Neural crest cell (in vitro differentiated cells): ENCODE measurements at places on chromosomes 11 and 22. TPM values are rescaled to one million over a fixed set of nuclear protein-coding genes. Genes with fewer than 3 reads are reported as not detected.

DNA sequence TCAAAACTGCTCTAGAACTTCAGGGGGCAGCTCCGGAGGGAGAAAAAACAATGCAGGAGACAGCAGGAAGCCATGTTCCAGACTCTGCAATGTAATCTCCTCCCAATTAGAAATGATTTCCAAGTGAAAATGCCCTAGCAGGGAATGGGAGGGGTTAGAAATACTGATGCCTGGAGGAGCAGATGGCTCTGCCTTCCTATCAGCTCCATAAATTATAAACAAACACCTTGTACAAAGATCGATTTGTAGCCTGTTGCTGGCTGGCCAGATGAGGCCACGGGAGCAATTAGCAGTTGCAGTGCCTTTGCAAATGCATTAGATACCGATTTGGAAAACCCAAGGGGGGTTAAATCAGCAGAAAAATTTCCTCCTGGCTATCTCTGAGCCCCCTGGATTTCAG is 46.6 kb upstream of the CHRM4 start:
- no peak for DNase-seq
- H3K4me3 ChIP-seq = no peak overlapping the region
- no peak overlapping the region for H3K27ac ChIP-seq
- no peaks in the 10 kb centered on the region for H3K27me3 ChIP-seq

- no peak for DNase-seq
- no peaks in the 10 kb centered on the region for H3K36me3 ChIP-seq
- peaks cover 4% of the 10 kb centered on the region for H3K4me1 ChIP-seq
- no peaks in the 10 kb centered on the region for H3K27me3 ChIP-seq
Measured at GRCh38 chr11:8252388-8252787, 11.3 kb downstream of the LMO1 start.

DNA sequence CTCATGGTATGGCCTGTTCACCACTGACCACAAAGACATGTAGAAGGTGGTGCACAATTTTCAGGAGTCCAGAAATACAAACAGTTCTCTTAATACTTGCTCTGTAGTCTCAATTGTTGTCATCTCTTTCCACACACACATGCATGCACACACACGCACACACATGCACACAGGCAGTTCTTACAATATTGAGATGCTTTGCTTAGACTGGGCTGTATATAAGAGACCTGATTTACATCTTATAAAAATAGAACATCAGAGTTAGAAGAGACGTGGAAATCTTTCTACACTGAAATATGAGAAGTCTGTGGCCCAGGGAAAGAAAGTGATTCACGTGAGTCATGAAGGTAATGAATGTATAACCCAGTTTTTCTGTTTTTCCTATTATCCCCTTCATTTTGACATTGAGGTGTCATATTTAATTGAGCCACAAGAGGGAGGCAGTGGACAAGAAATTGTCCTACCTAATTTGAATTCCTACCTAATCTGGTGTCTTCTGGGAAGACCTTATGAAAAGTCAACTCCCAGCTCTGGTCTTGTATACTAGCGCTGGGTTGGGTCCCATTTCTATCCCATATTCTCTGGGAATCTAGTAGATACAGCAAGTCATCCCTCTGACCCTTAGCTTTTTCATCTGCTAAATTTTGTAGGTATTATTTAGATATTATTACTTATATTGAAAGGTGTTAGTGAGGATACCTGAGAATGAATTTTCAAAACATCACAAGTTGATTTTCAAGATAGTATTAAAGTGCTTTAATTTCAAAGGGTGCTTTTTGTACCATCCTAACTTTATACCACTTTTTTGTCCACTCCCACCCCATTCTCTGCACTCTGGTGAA is 14.9 kb upstream of the MS4A4A start:
- peaks cover 5% of the 10 kb centered on the region for H3K4me1 ChIP-seq
- no peak overlapping the region for H3K27ac ChIP-seq
- H3K27me3 ChIP-seq = no peaks in the 10 kb centered on the region
- no peaks in the 10 kb centered on the region for H3K36me3 ChIP-seq
- no peak overlapping the region for H3K4me3 ChIP-seq
- peak; percentile 55 for DNase-seq

IL18BP gene
- 10.7 and 10.8 TPM in 2 replicates for total RNA-seq

GRCh38 chr22:26890870-26891269 is 233.5 kb downstream of the MIAT start:
- no peaks in the 10 kb centered on the region for H3K36me3 ChIP-seq
- peaks cover 35% of the 10 kb centered on the region for H3K4me1 ChIP-seq
- H3K4me3 ChIP-seq = no peak overlapping the region
- H3K27ac ChIP-seq = no peak overlapping the region
- H3K27me3 ChIP-seq = no peaks in the 10 kb centered on the region

GRCh38 chr11:66317322-66317722 is 478 bp upstream of the CD248 start:
- H3K36me3 ChIP-seq = no peaks in the 10 kb centered on the region
- no peaks in the 10 kb centered on the region for H3K27me3 ChIP-seq
- peaks cover 38% of the 10 kb centered on the region for H3K4me1 ChIP-seq
- no peak for DNase-seq
- H3K4me3 ChIP-seq = peak overlapping the region; percentile 67
- H3K27ac ChIP-seq = peak overlapping the region; percentile 92

DNA sequence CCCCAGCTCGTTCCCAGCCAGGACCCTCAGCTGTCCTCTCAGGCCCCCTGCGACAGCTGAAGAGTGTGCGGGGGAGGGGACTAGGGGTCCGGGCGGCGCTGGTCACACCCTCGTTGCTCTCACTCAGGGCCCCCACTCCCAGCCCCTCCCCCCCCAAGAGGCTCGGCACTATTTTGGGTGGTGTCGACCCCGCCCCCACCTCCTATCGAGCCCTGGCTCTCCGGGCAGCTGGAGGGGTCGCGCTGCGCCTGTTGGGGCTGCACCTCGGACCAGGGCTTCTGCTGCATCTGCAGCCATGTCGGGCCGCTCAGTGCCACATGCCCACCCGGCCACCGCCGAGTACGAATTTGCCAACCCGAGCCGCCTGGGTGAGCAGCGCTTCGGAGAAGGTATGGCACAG is at the start of gene HSPB2:
HSPB2 (plus strand) TSS at position 200 of the 400 bp plus-strand sequence; CDS start at position 296, 96 bp downstream.
- peak within 1 kb of the TSS; percentile 35 for H3K27ac ChIP-seq
- peaks cover 17% of the 10 kb centered on the region for H3K4me1 ChIP-seq
- no peak for DNase-seq
- H3K4me3 ChIP-seq = no peak within 1 kb of the TSS

HPX gene
- total RNA-seq = 4.3 and 6.0 TPM in 2 replicates

DNA sequence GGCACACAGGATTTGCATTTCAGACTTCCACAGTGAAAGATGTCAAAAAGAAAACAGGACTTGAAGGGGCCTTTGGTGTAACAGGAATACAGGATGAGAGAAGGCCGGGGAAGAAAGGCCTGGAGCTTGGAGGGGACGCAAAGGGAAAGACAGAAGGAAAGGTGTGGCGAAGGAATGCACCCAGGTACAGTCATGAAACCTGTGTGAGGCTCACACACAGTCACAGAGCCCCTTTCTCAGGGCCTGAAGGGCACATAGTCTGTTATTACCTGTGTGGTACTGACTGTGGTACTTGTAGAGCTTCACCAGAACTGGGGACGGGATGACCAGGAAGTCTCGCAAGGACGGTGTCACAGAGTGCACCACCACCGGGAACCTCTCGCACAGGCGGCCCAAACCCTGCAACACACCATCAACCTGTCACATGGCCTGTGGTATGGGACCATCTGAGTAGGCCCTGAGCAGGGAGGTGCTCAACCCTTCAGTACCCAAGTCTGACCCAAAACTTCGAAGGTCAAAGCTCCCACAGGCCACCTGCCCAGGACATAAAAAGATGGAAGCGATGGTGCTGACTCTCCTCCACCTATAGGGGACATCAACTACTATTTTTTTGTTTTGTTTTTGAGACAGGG is 29.1 kb downstream of the SERPIND1 start:
- H3K27ac ChIP-seq = no peak overlapping the region
- H3K4me1 ChIP-seq = no peaks in the 10 kb centered on the region
- H3K36me3 ChIP-seq = peaks cover 28% of the 10 kb centered on the region
- H3K27me3 ChIP-seq = no peaks in the 10 kb centered on the region

GRAP2 gene
- 0.12 TPM in 1 of 2 replicates, not detected in the other for total RNA-seq

GSTT2B gene
- total RNA-seq = 1.8 and 2.1 TPM in 2 replicates

- H3K27me3 ChIP-seq = no peaks in the 10 kb centered on the region
- H3K4me1 ChIP-seq = peaks cover 11% of the 10 kb centered on the region
- no peak overlapping the region for H3K27ac ChIP-seq
Measured at GRCh38 chr11:78363024-78363619, 54.5 kb downstream of the GAB2 start.

IGSF9B gene
- 10.4 and 12.9 TPM in 2 replicates for total RNA-seq

DNA sequence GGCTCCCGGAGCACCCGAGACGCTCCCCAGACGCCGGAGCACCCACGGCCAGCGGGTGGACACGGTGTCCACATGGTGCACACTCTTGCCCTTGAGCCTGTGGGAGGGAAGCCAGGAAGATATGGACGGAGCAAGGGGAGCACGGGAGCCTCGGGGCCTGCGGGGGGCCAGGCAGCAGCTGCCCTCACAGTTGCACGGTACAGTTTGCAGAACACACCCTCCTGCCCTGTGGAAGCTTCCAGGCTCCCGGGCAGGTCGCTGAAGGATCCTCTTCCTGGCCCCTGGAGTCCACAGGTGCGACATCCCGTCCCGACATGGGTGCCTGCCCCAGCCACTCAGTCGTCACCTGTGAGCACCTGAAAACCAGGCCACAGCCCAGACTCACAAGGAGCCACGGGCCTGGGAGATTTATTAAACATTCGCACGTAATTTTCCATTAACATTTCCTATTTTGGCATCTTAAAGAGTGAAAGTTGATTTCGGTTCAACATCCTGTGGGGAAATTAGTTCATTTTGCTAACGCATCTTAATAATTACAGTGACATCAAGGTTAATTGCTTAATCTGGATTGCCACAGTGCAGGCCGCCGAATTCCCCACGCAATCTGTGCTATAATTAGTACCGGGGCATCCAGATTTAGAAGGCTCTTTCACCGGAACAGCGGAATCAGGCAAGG is 253.3 kb downstream of the BRD1 start:
- no peak for DNase-seq
- H3K27ac ChIP-seq = no peak overlapping the region
- no peak overlapping the region for H3K4me3 ChIP-seq
- H3K36me3 ChIP-seq = no peaks in the 10 kb centered on the region
- no peaks in the 10 kb centered on the region for H3K27me3 ChIP-seq

DNA sequence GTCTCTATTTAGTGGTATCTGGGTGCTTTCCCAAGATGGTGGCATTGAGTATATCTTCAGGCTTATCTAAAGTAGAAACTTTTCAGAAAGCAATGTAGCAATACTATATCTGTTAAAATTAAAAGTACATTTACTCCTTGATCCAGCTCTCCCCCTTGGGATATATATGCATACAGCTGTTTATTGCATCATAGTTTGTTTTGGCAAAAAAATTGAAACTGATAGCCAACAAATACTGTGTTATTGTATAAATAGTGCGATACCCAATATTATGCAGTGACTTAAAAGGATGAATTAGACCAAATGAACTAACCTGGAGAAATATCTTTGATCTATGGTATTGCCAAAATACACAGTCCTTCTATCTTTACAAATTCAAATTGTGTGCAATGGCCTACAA is 8.4 kb upstream of the OR10A3 start:
- H3K27me3 ChIP-seq = peaks cover 34% of the 10 kb centered on the region
- no peak overlapping the region for H3K4me3 ChIP-seq
- H3K36me3 ChIP-seq = no peaks in the 10 kb centered on the region
- H3K4me1 ChIP-seq = no peaks in the 10 kb centered on the region
- no peak overlapping the region for H3K27ac ChIP-seq
- no peak for DNase-seq

DNA sequence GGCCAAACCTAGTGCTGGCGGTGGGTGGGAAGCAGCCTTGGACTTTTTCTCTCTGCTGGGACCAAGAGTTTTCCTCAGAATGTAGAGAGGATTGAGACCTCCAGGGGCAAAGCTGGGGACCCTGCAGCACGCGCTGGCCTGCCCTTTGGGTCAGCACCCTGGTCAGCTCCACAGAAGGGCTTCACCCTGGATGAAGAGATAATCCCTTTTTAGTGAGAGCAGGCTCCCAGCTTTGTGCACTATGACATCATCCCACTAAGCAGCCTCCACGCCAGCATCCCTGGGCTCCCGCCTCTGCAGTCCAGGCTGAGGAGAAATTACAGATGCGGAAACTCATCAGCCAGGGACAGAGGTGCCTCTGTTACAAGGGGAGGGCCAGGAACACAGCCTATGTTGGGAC is 23.5 kb downstream of the DRICH1 start:
- H3K4me3 ChIP-seq = no peak overlapping the region
- H3K36me3 ChIP-seq = no peaks in the 10 kb centered on the region
- H3K4me1 ChIP-seq = no peaks in the 10 kb centered on the region
- DNase-seq = peak; percentile 30
- no peak overlapping the region for H3K27ac ChIP-seq

MN1 gene
- total RNA-seq = 19.0 TPM in 2 replicates

GRCh38 chr11:121741761-121742361 is 289.1 kb upstream of the SORL1-AS1 start:
- peak overlapping the region; percentile 54 for H3K27ac ChIP-seq
- H3K27me3 ChIP-seq = no peaks in the 10 kb centered on the region
- peaks cover 14% of the 10 kb centered on the region for H3K36me3 ChIP-seq
- no peak overlapping the region for H3K4me3 ChIP-seq
- no peak for DNase-seq
